Activated naive CD8-positive, alpha-beta T cell treated with anti-CD3 and anti-CD28 coated beads, Interleukin-2, amount 10 ng/mL, durations not matched to agents 7 days and 5 days (primary cell): ENCODE measurements at places on chromosomes 3 and 15. TPM values are rescaled to one million over a fixed set of nuclear protein-coding genes. Genes with fewer than 3 reads are reported as not detected.

The KLHL40 gene
- not detected for total RNA-seq

The EFHB gene
- total RNA-seq = 0.17 TPM

The LEKR1 gene
- total RNA-seq = 1.3 TPM

The CCDC39 gene
- total RNA-seq = not detected

The PATL2 gene
- 55.2 TPM for total RNA-seq

The STRIT1 gene
- total RNA-seq = not detected

The FMN1 gene
- 0.45 TPM for total RNA-seq

The CFAP161 gene
- not detected for total RNA-seq

The FOXB1 gene
- 0.74 TPM for total RNA-seq
